T-helper 22 cell (primary cell): ENCODE measurements at places on chromosomes 3 and 15.
A peak's percentile ranks its signal among the peaks of the same experiment; 100 is the strongest.

DNA sequence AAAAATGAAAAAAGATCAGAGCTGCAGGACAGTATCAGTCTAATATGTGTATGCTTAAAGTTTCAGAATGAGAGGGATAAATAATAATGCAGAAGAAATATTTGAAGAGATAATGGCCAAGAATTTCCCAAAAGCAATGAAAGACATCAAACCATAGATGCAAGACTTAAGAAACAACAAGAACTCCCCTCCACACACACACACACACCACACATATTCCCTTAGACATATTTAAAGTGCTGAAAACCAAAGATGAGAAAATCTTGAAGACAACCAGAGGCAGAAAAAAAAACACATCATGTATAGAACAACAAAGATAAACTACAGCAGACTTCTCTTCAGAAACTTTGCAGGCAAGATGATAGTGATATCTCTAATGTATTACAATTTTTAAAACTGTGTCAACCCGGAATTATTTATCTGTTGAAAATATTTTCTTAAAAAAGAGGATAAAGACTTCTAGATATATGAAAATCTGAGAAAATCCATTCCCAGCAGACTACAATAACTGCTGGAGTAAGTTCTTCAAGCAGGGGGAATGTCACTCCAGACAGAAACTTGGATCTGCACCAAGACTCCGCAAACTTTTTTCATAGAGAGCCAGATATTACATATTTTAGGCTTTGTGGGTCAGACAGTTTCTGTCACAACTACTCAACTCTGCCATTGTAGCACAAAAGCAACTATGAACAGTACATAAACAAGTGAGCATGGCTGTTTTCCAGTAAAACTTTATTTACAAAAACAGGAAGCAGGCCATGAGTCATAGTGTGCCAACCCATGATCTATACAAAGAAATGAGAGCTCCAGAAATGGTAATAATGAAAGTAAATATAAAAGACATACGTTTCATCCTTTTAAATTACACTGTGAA lies 223.4 kb upstream of the CGNL1 start:
- DNase-seq, result no peak

- DNase-seq, result no peak
These were observed 55.5 kb downstream of the SATB1 start for GRCh38 chr3:18369551-18370185.

DNA sequence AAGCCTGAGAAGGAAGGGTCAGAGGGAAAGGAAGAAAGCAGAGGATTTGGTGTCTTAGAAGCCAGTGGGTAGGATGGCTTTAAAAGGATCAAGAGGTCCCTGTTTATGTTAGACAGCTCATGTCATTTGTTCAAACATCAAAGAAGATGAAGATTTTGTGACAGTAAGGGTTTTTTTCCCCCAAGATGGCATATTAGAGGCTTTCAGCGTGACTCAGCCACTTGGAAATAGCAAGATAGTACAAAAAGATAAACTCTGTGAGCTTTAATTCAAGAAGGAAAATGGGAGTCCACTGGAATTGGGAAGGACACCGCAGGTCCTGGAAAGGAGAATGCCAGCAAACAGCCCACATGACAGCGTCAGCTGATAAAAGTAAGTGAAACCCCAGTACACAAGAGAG lies 467.1 kb upstream of the THBS1 start:
- no peak for DNase-seq

GRCh38 chr3:25537516-25537915 lies 109.5 kb downstream of the RARB start:
- no peak for DNase-seq

- no peak for DNase-seq
These were observed 340.4 kb upstream of the KCNMB2 start for GRCh38 chr3:178195824-178196223.

DNA sequence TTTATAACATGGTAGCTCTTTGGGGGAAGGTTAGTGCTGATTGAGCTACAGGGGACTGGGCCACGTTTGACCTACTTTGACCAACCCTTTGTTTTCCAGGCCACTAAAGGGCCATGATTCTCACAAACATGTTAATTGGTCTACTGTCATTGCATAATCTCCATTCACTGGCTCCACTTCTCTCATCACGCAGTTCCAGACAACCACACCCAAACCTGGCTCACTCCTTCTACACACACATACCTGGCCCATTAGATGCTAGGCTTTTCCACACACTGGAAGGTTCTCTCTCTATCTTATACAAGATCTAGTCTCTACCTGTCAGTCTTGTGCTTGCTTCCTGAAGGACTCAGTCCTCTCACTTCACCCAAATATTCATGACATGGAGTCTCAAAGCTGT lies 15.9 kb downstream of the TGM5 start:
- no peak for DNase-seq

DNA sequence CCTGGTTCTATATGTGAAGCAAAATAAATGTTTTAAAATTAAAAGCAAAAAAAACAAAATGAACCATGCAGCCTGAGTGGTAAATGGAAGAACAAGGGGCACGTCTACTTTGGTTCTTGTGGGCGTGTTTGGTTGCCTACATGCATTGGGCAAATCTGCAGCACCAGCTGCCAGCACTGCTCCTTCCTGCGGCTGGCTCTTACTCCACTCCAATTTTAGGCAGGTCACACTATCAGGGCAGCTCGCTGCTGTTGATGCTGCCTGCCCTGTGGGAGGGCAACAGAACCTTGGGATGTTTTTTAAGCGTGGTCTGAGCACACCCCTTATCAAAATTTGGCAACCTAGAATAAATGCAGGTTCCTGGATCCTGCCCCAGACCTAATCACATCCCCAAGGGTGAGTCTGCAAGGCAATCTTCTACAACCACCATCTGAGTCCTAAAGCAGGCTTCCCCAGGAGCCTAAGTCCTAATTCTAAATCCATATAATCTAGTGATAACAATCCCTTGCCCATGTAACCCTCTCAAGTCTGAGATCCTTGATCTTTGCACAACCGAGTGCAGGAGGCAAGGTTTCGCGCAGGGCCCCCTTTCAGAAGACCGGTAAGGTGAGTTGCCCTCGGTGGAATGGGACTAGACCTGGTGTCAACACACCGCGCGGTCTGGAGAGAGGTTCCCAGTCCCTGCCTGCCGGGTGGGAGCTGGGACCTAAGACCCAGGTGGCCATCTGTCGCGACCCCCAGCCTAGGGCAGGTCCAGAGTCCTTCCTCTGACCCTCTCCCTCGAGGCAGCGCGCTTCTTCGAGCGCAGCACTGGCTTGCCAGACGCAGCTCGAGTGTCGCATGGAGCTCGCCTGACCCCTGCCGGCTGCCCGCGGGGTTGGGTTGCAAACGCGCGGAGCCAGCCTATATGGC lies 15.9 kb downstream of the IVD start:
- DNase-seq, result peak; percentile 50

DNA sequence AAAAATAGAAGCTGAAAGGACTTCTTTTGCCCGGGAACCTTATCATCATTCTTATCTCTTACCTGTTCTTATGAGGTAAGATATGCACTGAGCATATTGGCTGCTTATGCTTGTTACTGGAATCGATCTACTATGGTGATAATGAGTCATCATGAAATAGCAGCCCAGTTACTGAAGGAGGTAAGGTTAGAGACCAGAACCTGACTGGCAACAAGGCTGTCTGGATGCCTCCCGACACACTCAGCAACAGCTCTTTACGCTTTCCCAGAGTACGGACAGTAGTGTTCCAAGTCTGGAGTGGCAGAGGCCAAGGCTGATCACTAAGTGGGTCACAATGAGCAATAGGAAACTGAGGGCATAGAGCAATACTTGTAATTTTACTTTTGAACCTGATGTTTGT lies 314.1 kb downstream of the NLGN1 start:
- DNase-seq, result no peak

DNA sequence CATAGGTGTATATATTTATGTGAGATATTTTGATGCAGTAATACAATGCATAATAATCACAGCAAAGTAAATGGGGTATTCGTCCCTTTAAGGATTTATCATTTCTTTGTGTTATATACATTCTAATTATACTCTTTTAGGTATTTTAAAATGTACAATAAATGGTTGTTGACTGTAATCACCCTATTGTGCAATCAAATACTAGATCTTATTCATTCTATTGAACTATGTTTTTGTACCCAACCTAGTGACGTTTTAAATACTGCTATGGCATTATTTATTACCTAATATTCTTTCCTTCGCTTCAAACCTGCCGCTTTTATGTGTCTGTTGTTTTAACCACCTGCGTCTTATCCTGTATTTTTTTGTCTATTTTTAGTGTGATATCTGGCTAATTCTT lies 132.4 kb downstream of the ADAMTSL3 start:
- DNase-seq, result no peak

GRCh38 chr3:85760342-85760741 lies 801.6 kb downstream of the CADM2 start:
- no peak for DNase-seq

DNA sequence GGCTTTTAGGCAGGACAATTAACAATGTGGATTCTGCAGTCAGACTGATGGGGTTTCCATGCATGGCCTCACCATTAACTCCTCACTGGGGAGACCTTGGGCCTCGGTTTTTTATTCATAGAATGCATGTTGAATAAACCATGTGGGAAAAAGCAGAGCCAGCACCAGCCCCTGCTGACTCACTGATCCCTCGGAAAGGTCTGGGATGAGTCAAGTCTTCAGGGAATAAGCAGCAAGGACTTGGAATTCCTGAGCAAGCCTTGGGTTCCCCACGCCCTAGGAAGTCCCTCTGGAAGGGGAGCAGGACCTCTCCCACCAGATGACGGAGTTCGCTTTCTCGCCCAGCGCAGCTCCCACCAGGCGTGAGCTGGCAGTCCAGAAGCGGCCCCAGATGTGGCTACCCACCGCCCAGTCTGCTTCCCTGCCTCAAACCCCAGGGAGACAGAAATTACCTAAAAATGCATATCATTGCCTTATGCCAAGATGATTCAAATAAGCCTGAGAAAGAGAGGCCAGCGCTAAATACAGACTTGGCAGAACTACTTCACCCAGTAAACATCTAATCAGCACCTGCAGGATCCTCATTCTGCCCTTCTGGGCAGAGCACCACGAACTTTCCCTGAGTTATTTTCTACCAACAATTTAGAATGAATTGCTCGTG lies 45.4 kb downstream of the BTD start:
- no peak for DNase-seq

GRCh38 chr3:7709376-7710082 lies 792.1 kb upstream of the LMCD1 start:
- no peak for DNase-seq

DNA sequence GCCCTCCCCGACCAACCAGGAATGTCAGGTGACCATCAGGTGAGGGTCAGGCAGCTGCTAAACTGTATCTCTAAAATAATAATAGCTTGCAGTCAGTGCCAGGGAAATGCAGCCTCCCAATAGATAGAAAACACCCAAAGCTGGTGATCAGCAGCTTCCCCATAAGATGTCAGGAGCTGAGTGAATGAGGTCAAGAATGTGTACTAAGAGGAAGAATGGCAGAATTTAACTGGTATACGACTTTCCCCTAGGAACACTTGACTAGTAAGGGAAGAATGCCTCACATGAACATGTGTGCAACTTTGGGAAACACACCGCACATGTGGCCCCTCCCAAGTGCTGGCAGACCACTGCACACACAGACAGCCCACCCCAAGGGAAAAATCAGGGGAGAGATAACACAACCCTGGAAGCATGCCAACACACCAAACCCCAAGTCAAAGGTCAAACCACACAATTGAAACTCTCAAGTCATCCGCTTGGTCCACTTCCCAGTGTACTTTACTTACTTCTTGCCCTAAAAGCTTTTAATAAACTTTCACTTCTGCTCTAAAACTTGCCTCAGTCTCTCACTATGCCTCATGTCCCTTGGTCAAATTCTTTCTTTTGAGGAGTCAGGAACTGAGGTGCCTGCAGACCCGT lies 806.5 kb downstream of the OTOL1 start:
- no peak for DNase-seq

DNA sequence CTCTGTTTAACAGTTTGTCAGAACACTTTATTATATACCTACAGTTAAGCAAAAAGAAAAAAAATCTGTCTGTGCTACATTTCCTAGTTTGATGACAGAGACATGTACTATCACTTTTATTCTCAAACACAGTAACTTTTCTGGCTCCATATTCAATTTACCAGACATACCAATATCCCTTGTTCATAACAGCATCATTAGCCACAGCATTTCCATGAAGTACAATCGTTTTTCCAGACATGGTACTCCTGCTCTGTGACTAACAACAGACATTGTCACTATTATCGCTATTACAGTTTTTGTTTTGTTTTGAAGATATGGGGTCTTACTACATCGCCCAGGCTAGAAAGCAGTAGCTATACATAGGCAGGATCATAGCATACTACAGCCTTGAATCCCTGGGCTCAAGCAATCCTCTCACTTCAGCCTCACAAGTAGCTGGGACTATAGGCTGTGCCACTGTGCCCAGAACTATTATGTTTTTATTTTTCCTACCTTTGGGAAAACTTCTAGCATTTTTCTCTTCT lies 14.5 kb downstream of the TFDP2 start:
- DNase-seq, result no peak

GRCh38 chr3:37816271-37816670 lies 45.4 kb upstream of the CTDSPL start:
- no peak for DNase-seq

GRCh38 chr3:54426381-54426780 lies 304.0 kb downstream of the CACNA2D3 start:
- no peak for DNase-seq

DNA sequence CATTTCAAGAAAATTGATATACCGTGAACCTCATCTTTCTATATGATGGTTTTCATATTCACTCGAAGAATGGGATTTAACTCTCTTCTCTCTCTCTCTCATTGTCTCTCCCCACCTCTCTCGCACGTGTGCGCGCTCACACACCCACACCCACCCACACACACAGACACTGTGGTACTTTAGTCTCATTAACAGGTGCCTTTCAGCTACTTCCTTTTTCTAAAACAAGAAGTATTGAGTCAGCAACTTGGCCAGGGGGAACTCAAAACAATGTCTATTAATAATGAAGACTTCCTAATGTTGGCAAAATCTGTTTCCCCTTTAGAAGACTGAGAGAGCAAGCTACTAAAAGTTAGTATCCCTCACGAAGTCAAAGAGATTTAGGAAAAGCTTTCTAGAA lies 150.7 kb downstream of the TMCO5A start:
- DNase-seq, result no peak

- DNase-seq, result no peak
These were observed 5.1 kb downstream of the TTC21A start for GRCh38 chr3:39112535-39112934.

- DNase-seq, result no peak
These were observed 317.2 kb upstream of the PROK2 start for GRCh38 chr3:72102112-72102616.

DNA sequence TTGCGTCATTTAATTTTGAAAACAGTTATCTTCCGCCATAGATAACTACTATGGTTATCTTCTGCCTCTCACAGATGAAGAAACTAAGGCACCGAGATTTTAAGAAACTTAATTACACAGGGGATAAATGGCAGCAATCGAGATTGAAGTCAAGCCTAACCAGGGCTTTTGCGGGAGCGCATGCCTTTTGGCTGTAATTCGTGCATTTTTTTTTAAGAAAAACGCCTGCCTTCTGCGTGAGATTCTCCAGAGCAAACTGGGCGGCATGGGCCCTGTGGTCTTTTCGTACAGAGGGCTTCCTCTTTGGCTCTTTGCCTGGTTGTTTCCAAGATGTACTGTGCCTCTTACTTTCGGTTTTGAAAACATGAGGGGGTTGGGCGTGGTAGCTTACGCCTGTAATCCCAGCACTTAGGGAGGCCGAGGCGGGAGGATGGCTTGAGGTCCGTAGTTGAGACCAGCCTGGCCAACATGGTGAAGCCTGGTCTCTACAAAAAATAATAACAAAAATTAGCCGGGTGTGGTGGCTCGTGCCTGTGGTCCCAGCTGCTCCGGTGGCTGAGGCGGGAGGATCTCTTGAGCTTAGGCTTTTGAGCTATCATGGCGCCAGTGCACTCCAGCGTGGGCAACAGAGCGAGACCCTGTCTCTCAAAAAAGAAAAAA lies 1.2 kb downstream of the B2M start:
- DNase-seq, result peak; percentile 44
